T-cell (primary cell): ENCODE measurements at places on chromosomes 4 and X. TPM values are rescaled to one million over a fixed set of nuclear protein-coding genes. Genes with fewer than 3 reads are reported as not detected.

Gene STEEP1
- total RNA-seq, result 21.4 TPM

Gene ARMCX1
- total RNA-seq, result 1.3 TPM

Gene RPL34
- 3,142 TPM for total RNA-seq

Gene NPY2R
- not detected for total RNA-seq

Gene MANBA
- total RNA-seq, result 20.8 TPM

Gene MID1
- 0.29 TPM for total RNA-seq

Gene TMSB15B
- 4.1 TPM for total RNA-seq

DNA sequence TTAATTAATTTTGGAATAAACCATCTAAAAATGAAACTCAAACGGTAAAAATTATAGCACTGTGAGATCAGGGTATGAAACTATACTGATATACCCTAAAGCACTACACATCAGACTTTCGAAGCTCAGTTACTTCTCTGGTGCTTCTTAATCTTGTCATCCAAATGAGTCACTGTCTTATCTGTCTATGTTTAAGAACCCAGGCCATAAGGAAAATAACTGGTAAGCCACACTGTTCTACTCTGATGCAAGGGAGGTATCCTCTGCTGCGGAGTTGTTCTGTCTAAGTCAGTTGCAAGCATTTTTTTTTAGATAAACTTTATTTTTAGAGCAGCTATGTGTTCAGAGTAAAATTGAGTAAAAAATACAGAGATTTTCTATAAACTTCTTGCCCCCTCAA is 830.8 kb upstream of the POU3F4 start:
- no peak for DNase-seq
- H3K27me3 ChIP-seq, result no peaks in the 10 kb centered on the region
- no peaks in the 10 kb centered on the region for H3K36me3 ChIP-seq
- no peak overlapping the region for H3K4me3 ChIP-seq
- H3K4me1 ChIP-seq, result no peaks in the 10 kb centered on the region

DNA sequence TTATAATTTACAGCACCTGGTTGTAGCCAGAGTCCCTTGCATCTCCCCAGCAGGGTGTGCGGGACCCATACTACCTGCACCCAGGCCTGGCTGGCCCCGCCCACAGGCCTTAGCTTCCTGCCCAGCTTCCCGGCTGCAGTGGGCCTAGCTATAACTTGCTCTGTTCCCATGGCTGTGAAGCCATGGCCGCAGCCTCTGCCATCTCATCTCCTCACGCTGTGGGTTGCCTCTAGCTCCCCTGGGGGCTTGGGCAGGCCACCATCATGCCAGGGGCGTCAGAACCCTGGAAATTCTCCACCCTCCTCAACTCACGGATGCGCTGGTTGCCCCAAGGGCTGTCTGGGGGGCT is 26.1 kb upstream of the SORBS2 start:
- H3K36me3 ChIP-seq, result no peaks in the 10 kb centered on the region
- no peaks in the 10 kb centered on the region for H3K4me1 ChIP-seq
- H3K27me3 ChIP-seq, result no peaks in the 10 kb centered on the region
- no peak for DNase-seq
- H3K4me3 ChIP-seq, result no peak overlapping the region
- H3K27ac ChIP-seq, result no peak overlapping the region

- H3K4me3 ChIP-seq, result no peak overlapping the region
- no peak for DNase-seq
- no peaks in the 10 kb centered on the region for H3K27me3 ChIP-seq
Measured at GRCh38 chrX:126167560-126167959, 1.5 kb upstream of the DCAF12L2 start.

DNA sequence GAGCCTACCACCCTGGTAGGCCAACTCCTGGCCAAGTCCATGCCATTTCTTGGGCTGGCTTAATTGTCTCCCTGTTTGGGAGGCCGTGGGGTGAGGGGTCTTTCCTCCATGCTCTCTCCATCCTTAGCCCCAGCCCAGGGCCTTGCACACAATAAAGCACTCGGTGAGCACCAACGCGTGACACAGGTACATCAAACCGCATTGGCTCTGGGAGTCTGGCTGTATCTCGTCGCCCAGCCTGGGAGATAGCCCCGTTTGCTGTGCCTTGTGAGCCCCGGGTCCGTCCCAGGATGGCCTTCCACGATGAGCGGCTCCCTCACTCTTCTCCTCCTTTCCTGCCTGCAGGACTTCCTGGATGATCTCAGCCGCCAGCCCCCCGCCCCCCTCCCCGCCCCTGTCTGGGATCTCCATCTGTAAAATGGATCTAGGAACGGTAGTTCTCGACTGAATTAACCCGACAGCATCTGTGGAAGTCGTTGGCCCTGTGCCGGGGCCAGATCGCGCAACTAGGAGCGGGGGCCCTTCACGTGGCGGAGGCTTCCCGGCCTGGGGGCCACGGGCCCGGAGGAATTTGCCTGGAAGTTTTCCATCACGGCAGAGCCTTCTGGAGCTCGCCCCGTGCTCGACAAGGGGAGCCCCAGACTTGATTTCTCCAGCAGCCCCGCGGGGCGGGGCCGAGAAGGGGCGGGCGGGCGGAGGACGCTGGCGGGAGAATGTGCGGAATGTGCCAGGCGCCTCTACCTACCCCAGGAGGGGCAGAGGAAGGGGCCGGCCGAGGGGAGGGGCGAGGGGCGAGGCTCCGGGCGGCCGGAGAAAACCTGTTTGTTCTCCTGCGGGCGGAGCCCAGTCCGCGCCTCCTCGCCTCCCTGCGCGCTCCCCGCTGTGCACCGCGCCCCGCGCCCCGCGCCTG is at the start of gene ZNF185:
ZNF185 (plus strand) TSS at position 846 of the 910 bp plus-strand sequence. CDS start 16,423 bp downstream, outside the sequence.
- no peaks in the 10 kb centered on the region for H3K4me1 ChIP-seq
- peaks cover 57% of the 10 kb centered on the region for H3K27me3 ChIP-seq
- no peak within 1 kb of the TSS for H3K27ac ChIP-seq
- DNase-seq, result no peak
- no peaks in the 10 kb centered on the region for H3K36me3 ChIP-seq
- H3K4me3 ChIP-seq, result no peak within 1 kb of the TSS

DNA sequence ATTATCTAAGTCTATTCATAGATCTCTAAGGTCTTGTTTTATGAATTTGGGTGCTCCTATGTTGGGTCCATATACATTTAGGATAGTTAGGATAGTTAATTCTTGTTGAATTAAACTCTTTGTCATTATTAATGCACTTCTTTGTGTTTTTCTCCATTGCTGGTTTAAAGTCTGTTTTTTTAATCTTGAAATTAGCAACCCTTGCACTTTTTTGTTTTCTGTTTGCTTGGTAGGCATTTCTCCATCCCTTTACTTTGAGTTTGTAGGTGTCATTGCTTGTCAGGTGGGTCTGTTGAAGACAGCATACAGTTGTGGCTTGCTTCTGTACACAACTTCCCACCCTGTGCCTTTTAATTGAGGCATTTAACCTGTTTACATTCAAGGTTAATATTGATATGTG is 434.8 kb downstream of the OPHN1 start:
- H3K27me3 ChIP-seq, result no peaks in the 10 kb centered on the region
- no peaks in the 10 kb centered on the region for H3K4me1 ChIP-seq
- no peak overlapping the region for H3K4me3 ChIP-seq
- H3K27ac ChIP-seq, result no peak overlapping the region

DNA sequence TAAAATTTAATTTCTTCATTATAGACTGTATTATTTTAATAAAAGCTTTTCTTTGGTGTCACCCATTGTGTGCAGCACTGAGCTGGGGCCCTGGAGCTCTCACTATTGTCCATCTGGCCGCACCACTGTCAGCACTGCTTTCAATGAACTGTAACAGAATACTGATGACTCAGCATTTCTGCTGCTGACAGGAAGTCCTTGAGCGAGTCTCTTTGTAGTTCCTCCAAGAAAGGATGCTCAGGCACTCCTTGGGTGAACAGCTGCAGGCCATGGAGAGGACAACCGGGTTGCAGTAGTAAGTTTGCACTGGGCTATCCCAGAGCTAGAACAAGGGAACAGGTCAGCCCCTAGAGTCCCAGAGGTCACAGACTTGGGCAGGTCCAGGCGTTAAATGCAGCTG is 81.6 kb downstream of the SORBS2 start:
- no peak for DNase-seq
- no peaks in the 10 kb centered on the region for H3K36me3 ChIP-seq
- H3K27me3 ChIP-seq, result no peaks in the 10 kb centered on the region
- H3K27ac ChIP-seq, result no peak overlapping the region
- no peaks in the 10 kb centered on the region for H3K4me1 ChIP-seq
- H3K4me3 ChIP-seq, result no peak overlapping the region

- no peak for DNase-seq
- no peak overlapping the region for H3K27ac ChIP-seq
- H3K27me3 ChIP-seq, result no peaks in the 10 kb centered on the region
- H3K4me1 ChIP-seq, result no peaks in the 10 kb centered on the region
- H3K36me3 ChIP-seq, result peaks cover 23% of the 10 kb centered on the region
Measured at GRCh38 chr4:106114270-106114669, 201.7 kb downstream of the TBCK start.

- no peak overlapping the region for H3K27ac ChIP-seq
- H3K4me3 ChIP-seq, result no peak overlapping the region
- H3K4me1 ChIP-seq, result no peaks in the 10 kb centered on the region
- peaks cover 3% of the 10 kb centered on the region for H3K27me3 ChIP-seq
Measured at GRCh38 chr4:165364452-165365080, 14.2 kb upstream of the CPE start.

GRCh38 chr4:17068891-17069290 is 170.4 kb upstream of the LDB2 start:
- no peak overlapping the region for H3K27ac ChIP-seq
- no peak overlapping the region for H3K4me3 ChIP-seq
- no peaks in the 10 kb centered on the region for H3K27me3 ChIP-seq
- no peak for DNase-seq

DNA sequence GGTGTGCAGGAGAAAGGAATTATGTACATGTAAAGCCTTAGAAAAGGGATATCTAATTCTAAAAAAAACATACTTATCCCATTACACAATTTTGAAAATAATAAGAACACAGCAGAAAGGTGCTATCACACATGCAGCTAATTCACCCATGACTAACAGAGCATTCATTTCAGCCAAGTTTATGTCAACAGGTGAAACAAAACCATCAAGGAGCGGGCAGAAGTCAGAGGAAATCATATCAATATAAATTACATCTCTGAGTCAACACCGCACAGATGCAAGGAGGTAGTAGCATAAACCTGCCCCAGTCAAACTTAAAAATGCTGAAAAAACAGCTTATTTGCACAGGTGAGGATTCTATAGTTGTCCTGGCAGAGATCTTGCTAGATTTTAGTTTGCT is 197.9 kb downstream of the PRDM5 start:
- DNase-seq, result no peak
- no peak overlapping the region for H3K4me3 ChIP-seq
- H3K36me3 ChIP-seq, result no peaks in the 10 kb centered on the region
- no peaks in the 10 kb centered on the region for H3K27me3 ChIP-seq

DNA sequence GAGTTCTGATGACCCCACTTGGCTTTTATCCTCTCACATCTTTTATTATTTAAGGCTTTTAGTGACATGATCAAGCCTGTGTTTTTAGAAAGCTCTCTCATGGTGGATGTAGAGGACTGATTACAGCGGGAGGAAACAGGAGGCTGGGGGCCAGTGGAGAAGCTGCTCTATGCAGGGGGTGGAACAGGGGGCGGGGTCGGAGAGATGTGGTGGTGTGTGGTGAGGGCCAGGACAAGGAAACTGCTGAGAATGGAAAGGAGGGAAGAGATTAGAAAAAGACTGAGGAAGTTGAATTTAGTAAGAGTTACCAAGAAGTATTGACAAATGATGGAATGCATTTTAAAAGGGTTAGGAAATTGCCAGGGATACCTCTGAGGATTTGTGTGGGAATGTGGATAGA is 292.2 kb downstream of the ZIC3 start:
- no peak for DNase-seq
- no peaks in the 10 kb centered on the region for H3K27me3 ChIP-seq
- H3K4me1 ChIP-seq, result no peaks in the 10 kb centered on the region
- H3K36me3 ChIP-seq, result no peaks in the 10 kb centered on the region
- no peak overlapping the region for H3K27ac ChIP-seq
- H3K4me3 ChIP-seq, result no peak overlapping the region

DNA sequence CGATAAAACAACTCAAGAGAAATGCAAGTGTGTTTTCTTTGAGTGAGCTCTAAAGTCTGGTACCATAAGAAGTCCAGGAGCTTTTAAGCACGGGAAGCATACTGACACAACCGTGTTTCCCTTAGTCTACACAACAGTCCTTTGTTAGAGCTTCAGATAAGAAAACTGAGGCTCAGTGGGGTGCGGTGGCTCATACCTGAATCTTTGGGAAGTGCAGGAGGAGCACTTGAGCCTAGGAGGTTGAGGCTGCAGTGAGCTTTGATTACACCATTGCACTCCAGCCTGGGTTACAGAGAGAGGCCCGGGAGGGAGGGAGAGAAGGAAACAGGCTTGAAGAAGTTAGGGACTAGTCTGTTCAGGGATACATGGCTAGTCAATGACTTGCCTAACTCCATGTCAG is 21.9 kb downstream of the LEF1 start:
- H3K27me3 ChIP-seq, result peaks cover 2% of the 10 kb centered on the region
- H3K36me3 ChIP-seq, result peaks cover 25% of the 10 kb centered on the region
- H3K4me1 ChIP-seq, result peaks cover 26% of the 10 kb centered on the region
- H3K4me3 ChIP-seq, result no peak overlapping the region
- peak overlapping the region; percentile 42 for H3K27ac ChIP-seq

- no peaks in the 10 kb centered on the region for H3K4me1 ChIP-seq
- no peaks in the 10 kb centered on the region for H3K27me3 ChIP-seq
- no peaks in the 10 kb centered on the region for H3K36me3 ChIP-seq
- no peak overlapping the region for H3K27ac ChIP-seq
- DNase-seq, result peak; percentile 8
Measured at GRCh38 chrX:15471028-15471427, 22.1 kb downstream of the PIR start.

DNA sequence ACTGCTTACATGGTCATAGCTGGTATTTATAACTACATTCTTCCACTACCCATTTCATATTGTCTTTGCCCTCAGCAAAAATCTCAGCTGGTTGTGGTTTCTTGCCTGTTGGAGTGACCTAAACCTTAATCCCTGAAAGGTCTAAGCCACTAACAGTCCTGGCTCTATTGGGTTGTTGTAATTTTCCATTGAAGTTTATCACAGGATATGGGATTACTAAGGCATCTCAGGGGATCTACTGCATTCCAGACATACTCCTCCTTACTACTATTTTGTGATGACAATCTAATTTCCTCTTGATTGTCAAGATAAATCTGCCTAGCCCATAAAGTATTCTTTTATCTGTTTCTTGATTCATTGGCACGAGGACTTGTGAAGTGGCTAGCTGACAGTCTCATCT is 6.2 kb upstream of the OSTC start:
- H3K36me3 ChIP-seq, result no peaks in the 10 kb centered on the region
- no peaks in the 10 kb centered on the region for H3K27me3 ChIP-seq
- no peak overlapping the region for H3K27ac ChIP-seq
- no peaks in the 10 kb centered on the region for H3K4me1 ChIP-seq
- DNase-seq, result no peak
- no peak overlapping the region for H3K4me3 ChIP-seq

DNA sequence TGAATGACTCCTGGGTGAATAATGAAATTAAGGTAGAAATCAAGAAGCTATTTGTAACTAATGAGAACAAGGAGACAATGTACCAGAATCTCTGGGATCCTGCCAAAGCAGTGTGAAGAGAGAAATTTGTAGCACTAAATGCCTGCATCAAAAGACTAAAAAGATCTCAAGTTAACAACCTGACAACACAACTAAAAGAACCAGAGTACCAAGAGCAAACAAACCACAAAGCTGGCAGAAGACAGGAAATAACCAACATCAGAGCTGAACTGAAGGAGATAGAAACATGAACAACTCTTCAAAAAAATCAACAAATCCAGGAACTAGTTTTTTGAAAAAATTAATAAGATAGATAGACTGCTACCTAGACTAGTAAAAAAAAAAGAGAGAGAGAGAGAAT is 8.4 kb downstream of the CFAP299 start:
- H3K27ac ChIP-seq, result no peak overlapping the region
- no peaks in the 10 kb centered on the region for H3K27me3 ChIP-seq
- DNase-seq, result no peak
- no peaks in the 10 kb centered on the region for H3K4me1 ChIP-seq
- no peak overlapping the region for H3K4me3 ChIP-seq
- no peaks in the 10 kb centered on the region for H3K36me3 ChIP-seq
